ENCODE measurements at places on chromosomes 5 and 9. TPM values are rescaled to one million over a fixed set of nuclear protein-coding genes. Genes with fewer than 3 reads are reported as not detected.
A peak's percentile ranks its signal among the peaks of the same experiment; 100 is the strongest.

DNA sequence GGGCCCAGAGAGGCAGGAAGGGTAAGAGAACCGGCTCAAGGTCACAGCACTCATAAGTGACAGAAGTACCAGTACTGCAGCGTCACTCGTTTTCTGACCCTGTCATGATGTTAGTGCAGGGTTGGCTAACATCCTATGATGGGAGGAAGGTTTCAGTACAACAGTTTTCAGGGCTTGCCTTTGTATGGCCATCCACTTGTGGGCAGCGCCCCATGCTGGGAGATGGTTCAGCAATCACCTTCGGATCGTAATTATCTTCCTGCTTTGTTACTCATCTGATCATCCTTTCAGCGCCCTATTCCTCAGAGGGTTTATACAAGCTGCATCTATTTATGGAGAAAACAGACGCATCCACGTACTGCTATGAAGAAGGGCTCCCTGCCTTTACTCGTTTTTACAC, 2.4 kb downstream of the MAP1B start:
- peak overlapping the region; percentile 94 for H3K4me3 ChIP-seq
- H3K4me1 ChIP-seq: peaks cover 28% of the 10 kb centered on the region
- peak overlapping the region; percentile 15 for H3K27ac ChIP-seq

DNA sequence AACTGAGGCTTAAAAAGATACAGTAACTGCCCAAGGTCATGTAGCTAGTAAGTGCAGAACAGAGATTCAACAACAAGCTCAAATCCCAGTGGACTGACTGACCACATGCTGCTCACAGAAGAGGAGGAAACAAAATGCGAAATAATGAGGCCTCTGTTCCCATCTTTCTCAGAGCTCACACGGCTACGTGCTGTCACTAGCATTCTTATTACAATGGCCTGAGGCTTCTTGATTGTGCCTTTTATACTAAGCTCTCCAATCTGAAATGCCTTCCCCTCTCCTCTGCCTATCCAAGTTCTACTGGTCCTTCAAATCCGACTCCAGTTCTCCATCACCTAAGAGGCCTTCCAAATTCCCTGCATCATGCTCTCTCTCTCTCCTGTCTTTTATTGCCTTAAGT, 26.0 kb downstream of the SGTB start:
- H3K27ac ChIP-seq: no peak overlapping the region
- H3K4me1 ChIP-seq: no peaks in the 10 kb centered on the region
- peaks cover 2% of the 10 kb centered on the region for H3K36me3 ChIP-seq
- DNase-seq: no peak
- H3K4me3 ChIP-seq: no peak overlapping the region
- no peaks in the 10 kb centered on the region for H3K27me3 ChIP-seq

GRCh38 chr5:62593331-62593730, 14.7 kb downstream of the LRRC70 start:
- no peaks in the 10 kb centered on the region for H3K36me3 ChIP-seq
- H3K4me3 ChIP-seq: no peak overlapping the region
- no peak overlapping the region for H3K27ac ChIP-seq
- DNase-seq: no peak
- H3K27me3 ChIP-seq: no peaks in the 10 kb centered on the region

GRCh38 chr5:120638449-120638848, 174.3 kb downstream of the PRR16 start:
- no peak overlapping the region for H3K27ac ChIP-seq
- H3K4me1 ChIP-seq: no peaks in the 10 kb centered on the region
- no peak overlapping the region for H3K4me3 ChIP-seq
- H3K27me3 ChIP-seq: no peaks in the 10 kb centered on the region
- DNase-seq: no peak

GRCh38 chr9:76456202-76456926, 2.6 kb upstream of the GCNT1 start:
- H3K36me3 ChIP-seq: no peaks in the 10 kb centered on the region
- peak; percentile 60 for DNase-seq
- H3K4me1 ChIP-seq: peaks cover 19% of the 10 kb centered on the region

GRCh38 chr5:851553-851952, 767 bp upstream of the ZDHHC11 start:
- no peak for DNase-seq
- no peak overlapping the region for H3K4me3 ChIP-seq
- no peaks in the 10 kb centered on the region for H3K36me3 ChIP-seq
- no peak overlapping the region for H3K27ac ChIP-seq
- no peaks in the 10 kb centered on the region for H3K4me1 ChIP-seq
- peaks cover 12% of the 10 kb centered on the region for H3K27me3 ChIP-seq

GRCh38 chr5:131769336-131769735, 27.5 kb downstream of the FNIP1 start:
- no peaks in the 10 kb centered on the region for H3K27me3 ChIP-seq
- H3K36me3 ChIP-seq: no peaks in the 10 kb centered on the region
- no peak overlapping the region for H3K4me3 ChIP-seq

- H3K36me3 ChIP-seq: no peaks in the 10 kb centered on the region
- no peaks in the 10 kb centered on the region for H3K27me3 ChIP-seq
- no peaks in the 10 kb centered on the region for H3K4me1 ChIP-seq
These were observed 96.2 kb upstream of the NMUR2 start for GRCh38 chr5:152501294-152501693.

GRCh38 chr9:87386490-87387025, 111.1 kb upstream of the DAPK1 start:
- H3K4me1 ChIP-seq: peaks cover 19% of the 10 kb centered on the region
- no peak overlapping the region for H3K27ac ChIP-seq
- no peaks in the 10 kb centered on the region for H3K27me3 ChIP-seq
- peak; percentile 34 for DNase-seq
- H3K4me3 ChIP-seq: no peak overlapping the region

- H3K27me3 ChIP-seq: peaks cover 8% of the 10 kb centered on the region
- H3K4me1 ChIP-seq: peaks cover 29% of the 10 kb centered on the region
- H3K27ac ChIP-seq: no peak overlapping the region
These were observed 1.9 kb upstream of the NRARP start for GRCh38 chr9:137303893-137304382.

GRCh38 chr9:137590123-137590468, 216 bp downstream of the ZMYND19 start:
- H3K4me3 ChIP-seq: peak overlapping the region; percentile 79
- peaks cover 10% of the 10 kb centered on the region for H3K4me1 ChIP-seq
- no peak for DNase-seq
- peaks cover 19% of the 10 kb centered on the region for H3K36me3 ChIP-seq
- H3K27me3 ChIP-seq: no peaks in the 10 kb centered on the region
- H3K27ac ChIP-seq: no peak overlapping the region

DNA sequence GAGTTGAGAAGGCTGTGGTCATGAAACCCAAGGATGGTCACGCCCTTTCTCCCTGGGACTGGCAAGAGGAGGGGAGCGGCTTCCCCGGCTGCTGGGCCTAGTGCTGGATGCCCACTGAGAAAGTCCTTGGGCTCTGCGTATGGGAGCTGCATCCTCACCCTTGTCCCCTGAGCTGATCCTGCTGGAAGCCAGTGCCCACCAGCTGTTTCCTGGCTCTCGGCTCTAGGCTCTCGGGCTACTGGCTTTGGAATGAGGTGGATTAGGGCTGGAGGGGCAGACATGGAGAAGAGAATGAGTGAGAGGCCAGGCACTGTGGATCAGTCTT, 149.3 kb upstream of the PPP1R26 start:
- no peak for DNase-seq
- no peak overlapping the region for H3K4me3 ChIP-seq
- no peaks in the 10 kb centered on the region for H3K4me1 ChIP-seq
- no peak overlapping the region for H3K27ac ChIP-seq
- no peaks in the 10 kb centered on the region for H3K27me3 ChIP-seq
- no peaks in the 10 kb centered on the region for H3K36me3 ChIP-seq

DNA sequence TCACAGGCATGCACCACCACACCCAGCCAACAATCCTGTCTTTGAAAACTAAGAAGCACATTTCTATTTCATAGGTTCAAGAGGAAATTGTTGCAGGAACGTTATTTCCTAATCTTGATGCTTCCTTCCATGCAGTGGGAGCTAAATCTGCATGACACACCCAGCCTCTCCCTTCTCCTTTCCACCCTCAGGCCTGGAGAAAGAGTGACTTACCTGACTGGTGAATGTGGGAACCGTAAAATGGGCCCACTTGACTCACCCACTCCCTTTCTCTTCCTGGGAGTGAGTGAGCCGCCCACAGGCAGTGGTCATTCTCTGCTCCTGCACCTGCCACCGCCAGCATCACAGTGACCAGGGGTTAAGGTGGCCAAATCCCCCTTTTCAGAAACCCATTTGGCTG, 78.2 kb downstream of the C9orf50 start:
- H3K36me3 ChIP-seq: no peaks in the 10 kb centered on the region
- no peak overlapping the region for H3K4me3 ChIP-seq
- H3K27ac ChIP-seq: no peak overlapping the region
- no peak for DNase-seq
- H3K27me3 ChIP-seq: no peaks in the 10 kb centered on the region
- H3K4me1 ChIP-seq: peaks cover 7% of the 10 kb centered on the region

- H3K4me3 ChIP-seq: no peak overlapping the region
- no peak for DNase-seq
- H3K36me3 ChIP-seq: no peaks in the 10 kb centered on the region
- peaks cover 11% of the 10 kb centered on the region for H3K27me3 ChIP-seq
- H3K4me1 ChIP-seq: no peaks in the 10 kb centered on the region
- H3K27ac ChIP-seq: no peak overlapping the region
These were observed 289.9 kb downstream of the RAB3C start for GRCh38 chr5:58872670-58873273.

DNA sequence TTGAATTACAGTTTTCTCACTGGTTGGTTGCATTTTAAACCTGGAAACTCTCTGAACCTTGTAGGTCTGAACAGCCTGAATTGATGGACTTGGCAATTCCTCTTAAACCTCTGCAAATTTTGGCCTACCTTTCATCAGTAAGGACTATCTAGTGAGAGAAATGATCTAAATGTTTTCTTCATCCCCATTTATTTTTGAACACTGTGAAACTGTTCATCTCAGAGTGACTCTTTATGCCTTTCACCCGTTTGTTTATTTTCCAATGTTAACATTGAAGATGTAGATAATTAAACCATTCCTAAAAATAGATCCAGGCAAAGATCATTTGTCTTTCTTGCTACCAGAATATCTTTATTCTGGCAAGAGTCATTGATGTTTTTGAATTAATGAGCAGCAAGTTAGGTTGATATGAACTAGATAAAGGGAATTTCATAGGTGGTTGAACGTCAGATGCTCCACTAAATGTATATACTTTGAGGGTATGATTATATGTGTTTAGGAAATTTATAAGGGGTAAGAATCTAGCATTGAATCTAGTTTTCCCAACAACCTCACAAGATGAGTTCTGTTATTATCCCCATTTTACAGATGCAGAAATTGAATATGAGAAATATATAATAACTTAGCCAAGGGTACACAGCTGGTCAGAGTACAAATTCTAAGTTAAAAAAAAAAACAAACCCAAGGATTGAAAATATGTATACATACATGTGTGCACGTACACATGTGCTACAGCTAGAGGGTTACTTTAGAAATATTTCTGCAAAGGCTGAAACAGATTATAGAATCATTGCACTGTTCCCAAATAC, 3.4 kb downstream of the CPEB4 start:
- no peaks in the 10 kb centered on the region for H3K27me3 ChIP-seq
- peaks cover 9% of the 10 kb centered on the region for H3K4me1 ChIP-seq
- no peak for DNase-seq
- no peaks in the 10 kb centered on the region for H3K36me3 ChIP-seq
- no peak overlapping the region for H3K27ac ChIP-seq

The NR2F1 gene
- 4.3 TPM for total RNA-seq

The WDR38 gene
- not detected for total RNA-seq

The PCDHA1 gene
- not detected for total RNA-seq

The CXCL14 gene
- 0.53 TPM for total RNA-seq

The PCDHA12 gene
- total RNA-seq: 13.8 TPM

Data from astrocyte (in vitro differentiated cells and primary cell).